Stromal cell of bone marrow (primary cell): ENCODE measurements at places on chromosomes 3 and 15.

- DNase-seq, result no peak
Measured at GRCh38 chr3:129288446-129288845, 9.8 kb downstream of the HMCES start.

DNA sequence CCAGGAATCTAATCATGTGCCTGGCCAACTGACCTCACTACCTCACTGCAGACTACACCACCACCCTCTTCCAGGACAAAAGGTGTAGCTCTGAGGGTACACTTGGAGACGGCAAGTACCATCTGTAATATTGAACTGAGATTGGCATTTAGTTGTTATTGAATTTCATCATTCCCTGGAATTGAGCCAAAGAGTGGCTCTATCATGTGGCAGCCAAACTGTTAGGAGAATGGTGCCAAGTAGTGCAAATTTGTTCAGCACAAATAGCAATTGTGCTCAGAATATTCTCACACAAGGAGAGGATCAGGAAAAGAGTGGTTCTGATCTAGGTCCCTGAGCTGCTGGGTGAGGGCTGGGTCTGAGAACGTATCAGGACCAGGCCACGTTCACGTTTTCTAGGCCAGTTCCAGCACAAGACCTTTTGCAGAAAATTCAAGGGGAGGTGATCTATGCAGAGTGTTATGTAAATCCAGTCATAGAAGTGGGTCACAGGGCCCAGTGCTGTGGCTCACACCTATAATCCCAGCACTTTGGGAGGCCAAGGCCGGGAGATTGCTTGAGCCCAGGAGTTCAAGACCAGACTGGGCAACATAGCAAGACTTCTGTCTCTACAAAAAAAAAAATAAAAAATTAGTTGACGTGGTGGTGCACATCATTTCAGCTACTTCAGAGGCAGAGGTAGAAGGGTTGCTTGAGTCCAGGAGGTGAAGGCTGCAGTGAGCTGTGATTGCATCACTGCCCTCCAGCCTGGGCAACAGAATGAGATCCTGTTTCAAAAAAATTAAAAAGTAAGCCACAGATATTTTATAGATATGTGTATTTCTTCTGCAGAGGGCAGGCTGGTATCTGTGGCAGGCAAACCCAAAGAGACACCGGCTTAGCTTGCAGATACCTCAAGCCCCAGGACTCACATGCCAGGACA lies 31.9 kb upstream of the CFAP161 start:
- DNase-seq, result no peak

DNA sequence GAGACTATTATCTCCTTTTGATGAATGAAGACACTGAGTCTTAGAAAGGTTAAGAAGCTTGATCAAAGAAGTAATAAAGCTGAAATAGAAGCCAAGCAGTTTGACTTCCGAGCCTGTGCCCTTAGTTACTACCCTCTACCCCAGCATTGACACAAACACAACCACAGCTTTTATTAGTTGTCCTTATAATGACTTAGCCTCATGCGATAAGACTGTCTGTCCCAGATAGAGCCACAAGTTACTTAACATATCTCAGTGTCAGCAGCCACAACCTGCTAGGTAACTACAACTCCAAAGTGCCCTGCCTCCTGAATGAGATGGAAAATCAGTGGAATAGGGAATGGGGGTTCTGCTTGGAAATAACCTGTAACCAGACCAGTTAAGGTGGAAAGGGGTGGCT lies 781.6 kb upstream of the CFAP20DC start:
- DNase-seq, result no peak

GRCh38 chr15:92665100-92665555 lies 9.6 kb upstream of the FAM174B start:
- no peak for DNase-seq

GRCh38 chr3:68985146-68985790 lies 28.2 kb downstream of the EOGT start:
- no peak for DNase-seq
